ENCODE measurements at places on chromosomes 16 and 17. TPM values are rescaled to one million over a fixed set of nuclear protein-coding genes. Genes with fewer than 3 reads are reported as not detected.

GRCh38 chr17:41404024-41404671, 6.7 kb upstream of the KRT31 start:
- no peak for DNase-seq

DNA sequence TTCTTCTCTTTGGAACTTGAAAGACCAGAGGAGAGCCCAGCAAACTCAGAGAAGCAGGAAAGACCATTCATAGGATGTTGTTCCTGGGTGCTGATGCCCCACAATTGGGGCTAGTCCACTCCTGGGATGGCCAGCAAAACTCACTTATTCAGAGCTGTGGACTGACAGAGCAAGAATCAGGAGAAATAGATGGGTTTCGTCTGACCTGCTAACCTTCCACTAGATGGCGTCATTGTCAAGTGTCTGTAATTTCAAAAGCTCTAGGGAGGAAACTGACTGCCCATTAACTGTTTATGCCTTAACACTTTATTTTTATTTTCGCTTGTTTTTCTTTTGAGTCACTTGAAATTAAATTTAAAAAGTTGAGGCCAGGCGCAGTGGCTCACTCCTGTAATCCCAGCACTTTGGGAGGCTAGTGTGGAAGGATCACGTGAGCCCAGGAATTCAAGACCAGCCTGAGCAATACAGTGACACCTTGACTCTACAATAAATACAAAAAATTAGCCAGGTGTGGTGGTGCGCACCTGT, 28.7 kb upstream of the MILR1 start:
- DNase-seq, result peak; percentile 46

GRCh38 chr16:27803775-27804549, 254.0 kb downstream of the KATNIP start:
- no peak for DNase-seq

- DNase-seq, result no peak
Measured at GRCh38 chr16:25874196-25874595, 182.4 kb downstream of the HS3ST4 start.

GRCh38 chr17:48484256-48484655, 46.6 kb downstream of the HOXB1 start:
- DNase-seq, result no peak

DNA sequence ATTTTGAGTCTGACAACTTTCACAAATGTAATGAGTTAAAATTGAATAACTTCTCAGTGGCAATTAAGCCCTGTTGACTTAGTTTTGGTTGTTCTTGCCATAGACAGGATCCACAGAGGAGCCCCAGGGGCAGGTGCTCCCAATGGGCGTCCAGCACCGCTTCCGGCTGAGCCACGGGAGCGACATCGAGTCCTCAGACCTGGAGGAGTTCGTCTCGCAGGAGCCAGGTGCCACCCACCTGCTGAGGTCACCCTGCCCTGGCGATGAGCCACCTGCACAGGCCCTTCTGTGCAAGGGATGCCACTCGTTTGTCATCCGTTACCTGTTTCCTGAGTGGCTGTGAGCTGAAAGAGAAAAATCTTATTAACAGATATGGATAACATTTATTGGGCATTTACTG, 10.7 kb downstream of the CCDC40 start:
- no peak for DNase-seq

DNA sequence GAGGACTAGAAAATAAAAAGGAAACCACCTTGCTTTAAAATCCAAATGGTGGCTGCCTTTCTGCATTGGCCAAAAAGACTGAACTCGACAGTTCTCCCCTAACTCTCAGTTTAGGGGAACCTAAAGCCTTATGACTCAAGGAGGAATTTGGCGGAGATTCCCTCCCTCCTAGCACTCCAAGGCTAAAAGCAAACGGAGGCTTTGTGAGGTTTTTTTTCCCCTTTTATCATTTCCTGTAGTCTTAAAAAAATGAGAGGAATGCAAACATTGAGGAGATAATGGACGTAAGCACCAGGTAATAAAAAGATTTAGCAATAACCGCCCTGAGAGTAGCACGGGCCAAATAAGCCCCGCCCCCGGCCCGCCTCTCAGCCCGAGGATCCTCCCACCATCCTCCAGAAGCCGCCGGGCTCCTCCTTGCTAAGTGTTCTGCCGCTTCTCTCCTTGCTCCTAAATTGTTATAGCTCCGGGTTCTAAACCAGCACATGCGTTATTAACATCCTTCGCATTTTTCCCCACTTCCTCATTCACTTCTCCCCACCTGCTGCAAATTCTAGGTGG, 5.8 kb upstream of the KIFC3 start:
- DNase-seq, result peak; percentile 90

DNA sequence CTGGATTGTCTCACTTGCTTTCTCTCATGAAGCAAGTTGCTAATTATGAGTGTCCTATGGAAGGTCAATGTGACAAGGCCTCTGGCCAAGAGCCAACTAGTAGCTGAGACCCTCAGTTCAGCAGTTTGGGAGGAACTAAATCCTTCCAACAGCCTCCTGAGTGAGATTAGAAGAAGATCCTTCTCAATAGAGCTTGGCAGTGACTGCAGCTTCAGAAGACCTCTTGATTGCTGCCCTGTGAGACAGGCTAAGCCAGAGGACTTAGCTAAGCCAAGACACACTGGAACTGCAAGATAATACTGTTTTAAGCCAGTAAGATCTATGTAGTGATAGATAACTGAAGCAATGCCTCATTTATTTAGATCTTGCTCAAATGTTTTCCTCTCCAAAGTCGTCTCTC, 34.3 kb downstream of the PCTP start:
- DNase-seq, result no peak

DNA sequence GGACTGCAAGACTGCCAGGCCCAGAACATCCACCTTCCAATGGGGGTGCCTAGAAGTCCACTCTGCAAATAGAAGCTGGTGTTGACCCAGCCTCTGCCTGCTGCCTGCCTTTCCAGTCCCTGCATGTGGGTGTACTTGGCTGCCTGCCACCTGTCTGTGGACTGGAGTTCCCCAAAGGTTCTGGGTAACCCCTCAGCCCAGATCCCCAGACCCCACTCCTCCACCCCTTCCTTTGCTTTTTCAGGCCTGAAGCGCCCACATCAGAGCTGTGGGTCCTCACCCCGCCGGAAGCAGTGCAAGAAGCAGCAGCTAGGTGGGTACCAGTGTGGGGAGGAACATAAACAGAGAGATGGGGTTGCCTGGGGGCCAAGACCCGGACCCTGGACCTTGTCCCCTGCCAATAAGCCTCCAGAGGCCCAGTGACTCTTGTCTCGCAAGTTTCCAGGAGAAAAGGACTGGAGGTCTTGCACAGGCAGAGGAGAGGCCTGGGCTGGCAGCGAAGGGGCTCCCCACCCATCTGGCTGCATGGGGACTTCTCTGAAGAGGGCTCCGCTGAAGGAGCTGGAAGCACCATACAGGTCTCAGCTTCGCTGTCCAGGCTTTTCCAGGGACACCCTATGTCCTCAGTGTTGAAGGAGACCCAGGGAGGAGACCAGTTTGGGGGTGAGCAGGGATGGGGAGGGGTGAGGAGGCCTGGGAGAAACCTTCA, 34.3 kb downstream of the NLRC5 start:
- no peak for DNase-seq

- DNase-seq, result no peak
Measured at GRCh38 chr17:27551701-27552248, 79.2 kb upstream of the LGALS9 start.

GRCh38 chr16:7983676-7984075, 606.6 kb downstream of the TMEM114 start:
- no peak for DNase-seq

- no peak for DNase-seq
Measured at GRCh38 chr17:7806587-7806986, 27.4 kb upstream of the KDM6B start.

Gene VAC14
- 66.8 TPM for total RNA-seq

DNA sequence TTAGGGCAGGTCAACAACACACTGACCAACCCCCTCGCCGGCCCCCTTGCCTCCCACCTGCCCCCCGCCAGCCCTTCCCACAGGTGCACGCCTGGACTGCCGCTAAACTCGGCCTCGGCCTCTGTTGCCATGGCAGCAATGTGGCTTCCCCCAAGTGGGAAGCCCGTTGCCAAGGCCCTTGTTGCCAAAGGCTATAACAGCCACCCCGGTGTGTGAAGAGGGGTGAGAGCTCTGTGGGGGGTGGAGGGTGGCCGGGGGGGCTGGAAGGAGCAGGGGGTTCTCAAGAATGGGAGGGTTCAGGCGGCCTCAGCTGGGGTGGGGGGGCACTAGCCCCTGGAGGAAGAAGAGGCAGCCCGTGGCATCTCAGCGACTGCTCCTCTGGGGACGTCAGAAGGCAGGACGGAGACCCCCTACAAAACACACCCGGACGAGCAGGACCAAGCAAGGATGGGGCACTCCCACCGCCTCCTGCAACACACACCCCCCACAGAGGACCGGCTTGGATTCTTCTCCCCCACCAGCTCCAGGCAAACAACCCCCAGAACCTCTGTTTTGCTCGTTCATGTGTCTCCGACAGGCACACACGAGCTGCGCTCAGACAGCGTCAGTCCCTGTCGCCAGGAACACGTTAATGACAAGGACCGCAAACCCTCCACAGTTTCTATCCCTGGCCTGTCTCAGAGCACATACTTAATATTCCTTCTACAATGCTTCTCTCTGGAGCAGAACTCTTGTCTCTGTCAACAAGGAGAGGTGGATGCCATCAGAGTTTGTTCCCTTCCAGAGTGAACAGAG, 55.7 kb downstream of the ABR start:
- no peak for DNase-seq

DNA sequence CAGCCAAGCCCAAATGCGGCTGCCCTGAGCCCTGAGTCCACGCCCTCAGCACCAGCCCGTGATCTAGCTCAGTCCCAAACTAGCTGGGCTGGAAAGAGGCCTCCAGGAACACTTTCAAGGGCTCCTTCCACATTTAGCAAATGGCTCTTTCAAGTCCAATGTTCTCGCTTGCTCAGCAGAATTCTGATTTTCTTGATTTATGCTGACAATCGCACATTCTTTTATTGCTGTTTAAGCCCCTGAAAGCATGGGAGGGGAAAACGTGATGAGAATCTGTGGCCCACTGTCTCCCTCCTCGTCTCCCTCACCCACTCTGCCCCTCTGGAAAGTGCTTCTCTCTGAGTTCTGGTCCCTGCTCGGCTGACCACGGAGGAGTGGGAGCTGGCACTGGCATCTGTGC, 293.8 kb downstream of the FOXL1 start:
- DNase-seq, result no peak

- DNase-seq, result peak; percentile 3
Measured at GRCh38 chr16:55498101-55498500, 10.8 kb upstream of the LPCAT2 start.

- DNase-seq, result no peak
Measured at GRCh38 chr17:74117087-74117698, 86.3 kb upstream of the RPL38 start.

DNA sequence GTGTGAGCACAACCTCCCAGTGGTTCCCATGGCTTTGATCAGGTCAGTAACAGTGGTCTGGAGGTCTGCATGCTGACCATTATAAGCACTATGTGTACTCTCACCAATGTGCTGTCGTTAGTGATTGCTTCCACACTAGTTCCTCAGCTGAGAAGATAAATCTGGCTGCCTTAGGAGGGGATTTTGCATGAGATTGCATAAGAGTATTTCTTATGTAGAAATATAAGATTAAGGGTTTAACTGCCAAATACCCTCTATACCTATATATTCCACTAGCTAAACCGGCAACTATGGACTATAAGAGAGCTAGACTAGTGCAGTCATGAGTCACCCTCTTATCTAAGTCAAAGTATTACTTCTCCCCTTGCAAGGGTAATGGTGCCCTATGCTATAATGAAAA, 580.2 kb downstream of the CDH11 start:
- no peak for DNase-seq

DNA sequence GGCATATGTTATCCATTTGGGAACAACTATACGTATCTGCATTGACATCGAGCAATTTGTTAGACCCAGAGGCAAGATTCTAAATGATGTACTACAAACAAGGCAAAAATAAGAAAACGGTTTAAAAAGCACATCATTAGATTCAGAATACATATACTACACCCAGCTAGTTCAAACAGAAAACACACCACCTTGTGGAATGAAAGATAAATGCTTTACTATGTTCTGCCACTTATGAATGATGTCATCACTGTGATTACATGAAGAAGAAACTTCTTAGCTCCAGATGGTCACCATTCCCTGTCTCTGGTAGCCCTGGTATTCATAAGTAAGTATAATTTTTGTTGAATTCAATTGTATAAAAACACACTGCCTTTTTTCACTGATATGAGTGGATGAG, 7.8 kb downstream of the NACA2 start:
- no peak for DNase-seq

DNA sequence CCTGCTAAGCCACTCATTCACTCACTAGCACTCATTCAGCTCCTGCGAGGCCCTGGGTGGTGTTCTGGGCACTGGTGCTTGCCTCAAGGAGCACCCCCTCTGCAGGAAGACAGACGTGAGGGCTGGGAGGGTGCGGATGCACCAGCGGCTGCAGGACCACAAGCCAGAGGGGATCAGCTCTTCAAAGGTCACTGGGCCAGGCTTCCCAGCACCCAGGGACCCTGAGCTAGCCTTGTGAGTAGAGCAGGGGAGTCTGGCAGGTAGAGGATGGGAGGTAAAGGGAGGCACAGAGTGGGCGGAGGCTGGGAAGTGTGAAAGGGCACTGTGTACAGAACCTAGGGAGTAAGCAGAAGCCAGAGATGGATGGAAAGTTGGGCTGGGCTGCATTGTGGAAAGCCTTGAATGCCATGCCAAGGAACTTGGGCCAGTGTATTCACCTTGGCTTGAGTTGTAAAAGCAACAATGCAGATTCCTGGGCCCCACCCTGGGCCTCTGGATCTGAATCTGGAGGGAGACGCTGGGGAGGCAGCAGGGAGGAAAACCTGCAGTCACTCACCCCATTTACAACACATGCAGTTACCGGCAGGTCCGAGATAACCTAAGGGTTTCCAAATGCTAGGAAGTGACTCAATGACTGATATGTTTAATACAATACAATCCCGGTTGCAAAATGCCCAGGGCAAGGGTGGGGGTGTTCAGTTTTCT, 1.7 kb downstream of the IL4R start:
- DNase-seq, result peak; percentile 35

DNA sequence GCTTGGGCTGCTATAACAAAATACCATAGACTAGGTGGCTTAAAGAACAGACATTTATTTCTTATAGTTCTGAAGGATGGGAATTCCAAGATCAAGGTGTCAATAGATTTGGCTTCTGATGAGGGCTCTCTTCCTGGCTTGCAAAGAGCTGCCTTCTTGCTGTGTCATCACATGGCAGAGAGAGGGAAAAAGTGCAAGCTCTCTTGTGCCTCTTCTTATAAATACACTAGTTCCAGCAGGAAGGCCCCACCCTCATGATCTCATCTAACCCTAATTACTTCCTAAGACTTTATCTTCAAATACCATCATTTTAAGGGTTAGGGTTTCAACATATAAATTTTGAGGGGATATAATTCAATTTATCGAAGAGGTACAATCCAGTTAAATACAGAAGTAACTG, 30.6 kb downstream of the ABCA9 start:
- DNase-seq, result no peak

- DNase-seq, result no peak
Measured at GRCh38 chr17:72890711-72891110, 201.8 kb downstream of the SLC39A11 start.
